CD4-positive, alpha-beta memory T cell (primary cell): ENCODE measurements at places on chromosomes 12 and 14.

- no peak for DNase-seq
Observed at GRCh38 chr12:114680604-114681069, 3.3 kb downstream of the TBX3 start.

DNA sequence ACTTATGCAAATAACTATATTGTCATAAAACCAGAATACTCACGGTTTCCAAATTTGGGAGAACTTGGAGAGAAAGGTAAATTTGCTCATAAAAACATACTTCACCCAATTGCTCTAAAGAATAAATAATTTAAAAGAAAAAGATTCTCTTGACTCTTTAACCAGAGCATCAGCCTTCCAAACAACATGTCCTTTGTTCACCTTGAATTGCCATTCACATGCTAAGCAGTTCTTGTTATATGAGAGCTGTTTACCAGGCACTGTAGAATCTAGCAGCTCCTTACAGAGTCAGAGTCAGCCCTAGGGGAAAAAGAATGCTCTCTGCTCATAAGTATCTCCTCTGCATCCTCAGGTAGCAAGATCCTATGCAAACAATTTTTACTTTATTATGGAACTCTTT lies 10.2 kb downstream of the SLCO1A2 start:
- DNase-seq: no peak

GRCh38 chr14:68607081-68607866 lies 185.6 kb downstream of the ZFP36L1 start:
- no peak for DNase-seq

DNA sequence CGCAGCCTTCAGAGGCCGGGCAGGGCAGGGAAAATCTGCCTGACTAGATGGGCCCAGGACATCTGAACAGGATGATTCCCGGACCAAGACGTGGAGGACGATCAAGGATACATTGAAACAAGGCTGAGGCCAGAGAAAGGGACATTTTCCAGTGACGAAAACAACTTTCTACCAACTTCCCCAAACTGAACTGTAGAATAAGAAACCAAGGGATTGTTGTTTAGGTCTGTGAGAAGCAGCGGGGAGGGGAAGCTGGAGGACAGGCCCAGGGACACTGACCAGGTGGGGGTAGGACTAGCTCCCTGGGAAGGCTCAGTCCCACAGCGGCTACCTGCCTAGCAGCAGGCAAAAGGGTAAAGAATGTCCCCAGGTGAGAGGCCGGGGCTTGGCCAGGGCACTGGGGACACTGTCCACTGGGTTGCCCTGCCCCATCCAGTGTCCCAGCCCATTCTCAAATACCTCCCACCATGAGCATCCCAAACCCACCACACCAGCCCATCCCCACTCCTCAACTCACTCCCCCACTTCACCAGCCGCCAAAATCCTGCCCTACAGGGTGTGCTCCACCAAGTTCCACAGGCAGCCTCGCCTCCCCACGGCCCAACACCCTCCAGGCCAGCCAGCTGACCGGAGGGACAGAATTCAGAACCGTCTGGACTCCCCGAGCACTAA lies 995 bp downstream of the TNFRSF1A start:
- no peak for DNase-seq

GRCh38 chr12:125340791-125341190 lies 275.6 kb downstream of the AACS start:
- no peak for DNase-seq

GRCh38 chr14:22973217-22974032 lies 8.9 kb downstream of the AJUBA start:
- peak; percentile 35 for DNase-seq

- DNase-seq: no peak
Observed at GRCh38 chr14:96965885-96966595, 168.9 kb downstream of the VRK1 start.
